Mesenteric fat pad (tissue), 1 donor: ENCODE measurements at places on chromosomes 16 and 17.

- no peak for DNase-seq
Observed at GRCh38 chr16:78519896-78520295, 420.4 kb downstream of the WWOX start.

DNA sequence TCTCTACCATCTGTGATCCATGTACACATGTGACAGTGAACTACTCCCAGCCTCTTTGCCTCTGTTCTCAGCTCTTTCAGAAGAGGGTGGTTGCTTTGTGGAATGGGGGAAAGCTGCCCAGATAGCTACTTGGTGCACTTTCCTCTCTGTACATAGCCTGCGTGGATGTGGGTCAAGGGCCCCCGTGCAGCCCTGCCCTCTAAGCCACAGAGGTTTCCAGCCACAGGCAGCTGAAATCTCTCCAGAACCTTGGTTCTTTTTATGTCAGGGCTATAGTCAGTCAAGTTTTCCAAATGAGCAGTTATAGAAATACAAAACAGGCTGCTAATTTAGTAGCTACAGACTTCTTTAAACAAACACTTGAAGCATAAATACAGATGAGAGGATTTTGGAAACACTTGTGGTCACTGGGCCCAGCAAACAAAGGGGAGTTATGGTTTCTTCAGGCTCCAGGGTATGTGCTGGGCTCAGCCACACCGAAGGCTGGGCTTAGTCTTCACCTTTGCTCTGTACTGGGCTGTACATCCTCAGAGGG lies 199.7 kb upstream of the ASIC2 start:
- no peak for DNase-seq

GRCh38 chr17:57784226-57784895 lies 39.3 kb upstream of the CCDC182 start:
- no peak for DNase-seq

- peak; percentile 20 for DNase-seq
Observed at GRCh38 chr16:66175636-66176035, 190.9 kb upstream of the CDH5 start.

- DNase-seq = no peak
Observed at GRCh38 chr17:39834017-39834416, 30.1 kb downstream of the IKZF3 start.

DNA sequence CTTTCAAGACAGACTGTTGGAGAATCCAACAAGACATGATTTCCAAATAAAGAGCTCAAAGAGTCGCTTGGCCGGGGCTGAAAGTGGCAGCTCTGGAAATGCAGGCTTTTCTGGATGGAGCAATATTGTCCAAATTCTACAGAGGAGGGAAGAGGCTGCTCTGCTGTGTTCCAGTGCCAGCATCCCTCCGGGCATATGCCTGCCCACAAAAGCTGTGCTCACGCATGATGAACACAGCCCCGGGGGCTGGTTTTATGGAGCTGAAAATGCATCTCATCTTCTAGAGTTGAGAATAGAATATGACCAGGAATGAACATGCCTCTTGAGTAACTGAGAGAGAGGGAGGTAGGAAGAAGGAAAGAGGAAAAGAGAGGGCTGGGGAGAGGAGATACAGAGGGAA lies 74.7 kb upstream of the TOX3 start:
- DNase-seq = no peak

DNA sequence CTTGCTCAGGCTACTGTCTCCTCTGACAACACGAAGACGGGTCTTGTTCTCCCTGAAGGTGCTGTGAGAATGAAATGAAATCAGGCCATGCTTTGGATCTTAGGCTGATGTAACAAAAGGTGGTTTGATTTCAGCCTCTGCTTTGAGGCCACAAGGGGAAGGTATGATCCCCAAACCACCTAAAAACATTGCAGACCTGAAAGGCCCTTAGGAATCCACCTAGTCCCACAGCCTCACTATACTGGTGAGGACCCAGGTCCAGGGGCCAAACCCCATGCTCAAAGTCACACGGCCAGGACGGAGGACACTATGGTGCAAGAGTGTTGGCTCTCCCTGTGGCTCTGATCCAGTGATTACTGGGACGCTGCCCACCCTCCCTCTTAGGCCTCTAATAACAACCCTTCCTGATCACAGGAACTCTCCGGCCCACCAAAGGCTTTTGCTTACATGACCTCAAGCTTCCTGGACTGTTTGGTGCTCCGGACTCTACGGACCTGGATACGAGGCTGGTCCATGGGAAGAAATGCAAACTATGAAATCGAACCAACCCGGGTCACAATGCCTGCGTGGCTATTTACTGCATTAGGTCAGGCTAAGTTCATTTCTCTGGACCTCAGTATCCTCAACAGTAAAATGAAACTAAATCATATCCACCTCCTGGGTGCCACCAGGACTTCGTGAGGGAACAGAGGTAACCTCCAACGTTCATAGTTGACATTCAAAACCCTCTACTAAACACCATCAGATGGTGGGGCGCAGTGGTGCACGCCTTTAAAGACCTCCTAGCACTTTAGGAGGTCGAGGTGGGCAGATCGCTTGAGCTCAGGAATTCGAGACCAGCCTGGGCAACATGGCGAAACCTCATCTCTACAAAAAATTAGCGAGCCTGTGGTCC lies 1.5 kb downstream of the TRIM25 start:
- peak; percentile 89 for DNase-seq

DNA sequence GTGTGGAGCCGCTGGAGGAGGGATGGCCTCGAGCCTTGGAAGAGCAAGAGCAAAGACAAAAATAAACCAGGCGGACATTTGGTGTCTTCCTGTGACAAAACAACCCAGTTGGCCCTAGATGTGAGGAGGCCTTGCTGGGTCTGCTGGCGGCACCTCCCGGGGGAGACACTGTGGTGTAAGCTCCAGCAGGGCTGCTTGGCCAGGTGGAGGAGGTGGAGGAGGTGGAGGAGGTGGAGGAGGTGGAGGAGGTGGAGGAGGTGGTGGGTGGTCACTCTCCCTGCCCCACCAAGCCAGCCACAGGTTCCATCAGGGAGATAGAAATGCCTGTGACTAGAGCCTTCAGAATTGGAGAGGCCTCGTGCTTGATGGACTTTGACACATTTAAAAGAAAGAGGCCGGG lies 32.1 kb downstream of the DBNDD1 start:
- DNase-seq = no peak

DNA sequence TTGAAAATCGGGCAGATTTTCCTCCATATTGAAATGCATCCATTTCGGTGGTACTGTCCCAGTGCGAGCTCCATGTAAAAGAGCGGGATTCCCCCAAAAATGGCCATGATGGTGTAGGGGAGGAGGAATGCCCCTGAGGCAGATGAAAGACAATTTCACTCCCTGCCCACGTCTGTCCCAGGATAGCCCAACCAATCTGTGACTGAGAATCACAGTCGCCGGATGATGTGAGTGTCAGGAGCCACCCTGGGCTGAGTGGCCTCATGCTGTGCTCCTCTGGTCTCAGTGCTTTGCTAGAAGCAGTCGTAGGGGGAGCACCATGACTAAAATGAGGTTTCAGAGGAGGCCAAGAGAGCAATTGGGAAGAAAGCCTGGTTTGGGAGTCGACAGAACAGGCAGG lies 16.7 kb downstream of the SLC6A4 start:
- DNase-seq = peak; percentile 67

GRCh38 chr17:66625311-66625767 lies 209.6 kb upstream of the CACNG5 start:
- no peak for DNase-seq

DNA sequence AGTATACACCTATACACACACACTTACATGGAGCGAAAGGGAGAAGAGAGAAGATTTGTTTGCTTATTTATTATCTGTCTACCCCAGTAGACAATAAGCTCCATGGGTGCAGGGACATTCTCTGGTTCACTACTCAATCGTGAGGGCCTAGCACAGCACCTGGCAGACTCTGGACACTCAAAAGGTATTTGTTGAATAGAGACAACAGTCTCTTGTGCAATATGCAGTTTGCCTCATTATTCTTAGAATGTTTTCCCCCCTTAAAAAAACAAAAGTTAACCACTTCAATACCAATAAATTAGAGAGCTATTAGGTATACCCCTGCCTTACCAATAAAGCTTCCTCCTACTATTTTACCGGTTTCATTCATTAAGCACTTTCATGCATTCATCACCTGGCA lies 2.0 kb downstream of the AKAP10 start:
- DNase-seq = no peak

DNA sequence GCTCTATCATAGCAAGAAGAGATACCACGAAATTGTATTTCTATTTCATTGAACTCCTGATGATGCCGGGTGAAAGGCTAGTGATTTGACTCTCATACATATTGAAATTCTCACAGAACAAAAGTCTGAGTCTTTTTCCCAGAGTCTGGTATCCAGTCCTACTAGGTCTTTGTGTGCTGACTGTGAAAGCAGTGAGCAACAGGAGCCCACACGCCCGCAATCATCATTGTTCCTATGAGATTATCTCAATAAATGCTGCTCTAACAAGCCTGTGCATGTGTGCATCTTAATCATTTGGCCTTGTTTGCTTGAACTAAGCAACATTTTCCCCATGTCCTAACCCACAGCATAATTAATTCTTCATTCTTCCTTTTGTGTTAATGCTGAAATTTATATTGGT lies 1466.0 kb downstream of the CDH11 start:
- DNase-seq = no peak

- DNase-seq = no peak
Observed at GRCh38 chr16:53043986-53044601, 8.6 kb downstream of the CHD9NB start.

DNA sequence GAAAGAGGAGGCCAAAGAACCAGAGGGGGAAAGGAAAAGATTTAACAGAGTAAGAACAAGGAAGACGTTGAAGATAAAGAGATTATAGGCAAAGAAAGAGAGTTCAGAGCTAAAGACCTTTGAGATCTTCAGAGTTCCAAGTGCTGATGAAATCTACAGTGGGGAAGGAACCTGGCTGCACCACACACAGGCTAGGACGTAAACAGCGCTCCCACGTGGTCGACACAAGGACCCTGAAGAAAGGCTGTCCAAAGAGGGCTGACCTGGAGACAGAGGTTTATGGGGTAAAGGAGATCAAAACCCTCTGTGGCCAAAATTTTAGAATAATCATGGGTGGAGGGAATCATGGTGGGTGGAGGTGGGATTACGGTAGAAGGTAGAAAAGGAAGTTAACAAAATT lies 121.6 kb downstream of the PMP22 start:
- DNase-seq = no peak

DNA sequence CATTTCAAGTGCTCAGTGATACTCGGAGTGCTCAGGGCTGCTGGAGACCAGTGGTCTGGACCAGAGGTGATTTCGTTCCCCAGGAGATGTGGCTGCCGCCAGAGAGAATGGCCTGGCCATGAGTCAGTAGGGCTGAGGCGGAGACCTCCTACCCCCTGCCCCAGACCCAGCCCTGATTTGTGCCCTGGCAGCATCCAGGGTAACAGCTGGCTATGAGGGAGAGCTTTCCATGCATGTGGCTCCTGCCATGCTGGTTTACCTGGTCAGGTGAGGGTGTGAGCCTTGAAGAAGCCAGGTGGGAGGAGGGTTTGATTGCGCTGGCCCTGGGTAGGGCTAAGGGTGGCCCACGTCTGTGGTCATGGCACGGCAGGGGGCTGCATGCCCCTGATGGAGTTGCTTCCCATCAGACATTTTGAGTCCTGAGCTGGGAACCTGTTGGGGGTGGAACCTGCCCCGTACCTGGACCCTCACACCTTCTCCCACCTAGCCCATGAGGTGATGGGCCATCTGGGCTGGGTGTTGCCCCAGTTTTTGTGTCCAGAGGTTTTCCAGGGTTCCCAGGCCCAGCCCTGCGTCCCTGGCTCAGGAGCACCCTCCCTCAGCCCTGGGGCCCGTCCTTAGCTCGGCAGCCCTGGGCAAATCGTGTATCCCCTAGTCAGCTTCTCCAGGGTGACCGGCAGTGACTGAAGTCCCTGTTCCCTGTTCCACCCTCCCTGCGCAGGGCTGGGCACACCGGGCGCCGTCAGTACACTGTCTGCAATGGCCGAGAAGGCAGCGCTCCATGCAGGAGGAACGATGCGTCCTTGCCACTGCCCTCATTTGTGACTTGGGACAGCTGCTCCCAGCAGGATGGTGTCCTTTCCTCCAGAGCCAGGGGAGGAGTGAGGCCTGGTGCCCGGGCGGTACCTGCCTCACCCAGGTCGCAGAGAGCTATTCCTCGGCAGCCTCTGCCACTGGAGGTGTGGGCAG lies 9.0 kb upstream of the CSNK1D start:
- DNase-seq = no peak

DNA sequence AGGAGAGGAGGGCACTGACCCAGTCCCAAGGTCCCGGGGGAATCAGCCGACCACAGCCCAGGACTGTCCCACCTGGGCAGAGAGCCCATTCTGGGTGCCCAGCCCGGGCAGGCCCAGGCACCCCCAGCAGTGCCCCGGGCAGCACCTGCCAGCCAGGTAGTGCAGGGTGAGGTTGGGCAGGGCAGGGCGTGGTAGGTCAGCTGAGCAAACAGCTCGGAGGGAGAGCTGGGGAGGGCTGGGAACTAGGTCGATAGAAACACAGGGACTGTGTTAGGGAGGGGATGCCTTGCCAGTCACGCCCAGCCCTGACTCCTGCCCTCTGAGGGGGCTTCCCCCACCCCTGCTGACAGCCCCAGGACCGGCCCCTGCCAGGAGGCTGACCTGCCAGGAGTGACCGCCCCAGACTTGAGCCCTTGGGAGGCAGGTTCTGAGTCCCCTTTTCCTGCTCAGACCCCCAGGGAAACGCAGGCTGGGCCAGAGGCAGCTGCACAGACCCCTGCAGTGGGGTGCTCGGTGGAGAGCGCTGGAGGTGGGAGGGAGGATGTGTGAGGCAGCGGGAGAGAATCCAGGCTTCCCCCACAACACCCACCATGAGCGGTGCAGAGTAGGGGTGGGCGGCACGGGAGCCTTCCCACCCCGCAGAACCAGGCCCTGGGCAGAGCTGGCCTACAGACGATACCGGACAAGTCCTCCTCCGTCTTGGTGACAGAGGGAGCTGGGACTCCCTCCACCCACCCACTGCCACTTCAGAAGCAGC lies 4.7 kb downstream of the HS3ST6 start:
- DNase-seq = no peak

GRCh38 chr16:59210955-59211541 lies 476.9 kb upstream of the GOT2 start:
- no peak for DNase-seq

DNA sequence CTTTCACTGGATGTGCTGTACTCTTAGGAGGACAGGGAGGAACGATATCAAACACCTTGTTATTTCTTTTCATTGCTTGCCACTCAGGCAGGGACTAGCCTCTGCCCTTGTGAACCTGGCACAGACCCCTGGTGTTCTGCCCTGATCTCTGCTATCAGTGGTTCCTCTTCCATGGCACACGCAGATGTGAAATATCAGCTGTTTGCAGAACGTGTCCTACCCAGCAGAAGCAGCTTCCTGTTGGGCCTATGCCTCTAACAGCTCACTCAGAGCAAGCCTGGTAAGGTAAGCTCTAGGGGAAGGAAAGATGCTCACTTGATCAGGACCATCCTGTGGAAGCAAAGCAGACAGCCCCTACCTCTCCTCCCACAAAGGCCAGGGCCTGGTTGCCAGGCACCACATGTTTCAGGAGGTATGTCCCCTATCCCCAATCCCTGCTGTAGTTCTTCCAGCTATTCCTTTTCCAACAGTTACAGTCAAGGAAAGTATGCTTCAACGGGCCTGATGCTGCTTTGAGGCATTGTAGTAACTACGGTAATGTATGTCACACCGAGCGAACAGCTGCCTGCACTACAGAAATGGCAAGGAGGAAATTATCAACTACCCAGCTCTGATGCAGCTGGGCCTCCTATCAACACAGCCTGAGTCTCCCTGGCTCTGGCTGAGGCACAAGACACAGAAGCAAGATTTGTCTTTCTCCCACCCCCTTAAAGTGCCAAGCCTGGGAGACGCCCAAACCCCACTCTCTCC lies 41.3 kb upstream of the GFOD2 start:
- DNase-seq = no peak
